ENCODE measurements at places on chromosomes 5 and 9.

GRCh38 chr9:4507306-4508130, 17.2 kb downstream of the SLC1A1 start:
- no peak for DNase-seq

DNA sequence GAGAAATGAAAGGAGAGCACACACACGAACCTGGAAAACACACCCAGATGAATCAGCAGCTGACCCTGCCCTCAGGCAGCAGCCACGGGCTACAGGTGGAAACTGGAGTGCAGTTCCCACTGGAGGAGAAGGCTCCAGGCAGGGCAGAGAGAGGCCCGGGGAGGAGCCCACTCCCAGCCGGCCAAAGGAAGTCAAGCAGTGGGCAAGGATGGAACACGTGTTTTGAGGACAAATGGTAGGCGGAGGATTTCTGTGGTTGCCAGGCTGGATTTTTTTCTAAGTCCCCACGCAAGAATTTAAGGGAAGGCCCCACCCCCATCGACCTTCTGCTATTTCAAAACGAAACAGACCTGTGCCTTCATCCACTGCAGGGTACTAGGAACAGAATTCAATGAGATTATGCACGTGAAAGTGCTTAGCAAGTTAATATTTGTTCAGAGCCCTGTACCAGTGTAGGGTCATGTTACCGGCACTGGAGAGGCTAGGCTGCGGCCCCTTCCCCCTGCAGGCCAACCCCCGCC, 6.8 kb downstream of the EPB41L4B start:
- DNase-seq: peak; percentile 70

- DNase-seq: no peak
Observed at GRCh38 chr9:34990908-34991606, 1.5 kb downstream of the DNAJB5 start.

DNA sequence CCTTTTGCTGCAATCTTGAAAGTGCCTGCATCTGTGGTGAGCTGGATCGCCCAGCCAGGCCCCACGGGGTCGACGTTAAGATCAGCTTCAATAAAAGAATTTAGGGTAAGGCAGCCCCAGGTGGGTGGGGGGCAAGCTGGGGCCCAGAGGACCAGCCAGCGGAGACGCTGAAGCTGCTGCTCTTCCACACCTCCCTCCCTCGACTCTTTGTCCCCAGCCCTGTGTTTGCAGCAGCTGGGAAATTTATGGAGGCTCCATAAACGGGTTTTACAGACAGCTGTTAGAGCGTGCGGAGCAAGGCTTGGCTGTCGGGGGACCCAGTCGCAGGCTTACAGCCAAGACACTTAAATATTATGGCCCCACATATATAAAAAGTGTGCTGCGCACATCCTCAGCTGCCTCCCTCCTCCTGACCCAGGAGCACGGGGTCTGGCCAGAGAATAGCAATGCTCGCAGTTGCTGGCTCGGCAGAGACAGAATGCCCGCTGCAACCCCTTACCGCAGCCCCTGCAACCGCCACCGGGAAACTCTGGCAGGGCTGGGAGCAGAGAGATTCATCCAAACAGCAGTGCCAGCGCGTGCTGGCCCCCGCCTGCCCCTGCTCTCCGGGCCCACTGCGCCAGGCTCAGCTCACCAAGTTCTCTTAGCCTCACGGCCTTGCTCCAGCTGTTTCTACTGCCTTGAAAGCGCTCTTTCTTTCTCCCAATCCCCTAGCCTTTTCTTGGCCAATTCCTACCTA, 28.4 kb upstream of the MVB12B start:
- no peak for DNase-seq

- no peak for DNase-seq
Observed at GRCh38 chr9:36165826-36166167, 3.4 kb upstream of the CCIN start.

- no peak for DNase-seq
Observed at GRCh38 chr5:73565969-73566547, 515 bp downstream of the UTP15 start.

- DNase-seq: no peak
Observed at GRCh38 chr5:169997798-169998197, 17.5 kb upstream of the INSYN2B start.

- DNase-seq: no peak
Observed at GRCh38 chr5:80389580-80389979, 18.3 kb upstream of the ZFYVE16 start.

GRCh38 chr9:36456480-36457065, 56.5 kb upstream of the RNF38 start:
- no peak for DNase-seq

- no peak for DNase-seq
Observed at GRCh38 chr9:17528859-17529258, 50.0 kb upstream of the SH3GL2 start.

DNA sequence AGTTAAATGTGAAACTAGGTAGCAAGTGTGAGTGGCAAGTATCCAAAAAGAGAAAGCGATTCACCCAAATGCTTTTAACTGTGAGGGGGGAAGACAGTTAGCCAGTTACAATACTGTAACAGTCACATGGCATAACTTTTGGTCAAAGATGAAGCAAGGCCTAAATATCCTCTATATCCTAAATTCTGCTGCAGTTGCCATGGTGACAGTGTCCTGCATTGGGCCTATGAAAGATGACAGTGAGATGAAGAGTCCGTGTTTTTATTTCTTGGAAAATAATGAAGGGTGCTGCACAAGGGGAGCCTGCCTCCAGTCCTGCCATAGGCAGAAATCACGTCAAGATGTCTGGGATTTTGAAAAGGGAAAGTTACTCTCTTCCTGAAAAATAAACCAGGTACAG, 534.6 kb downstream of the NTRK2 start:
- DNase-seq: no peak

DNA sequence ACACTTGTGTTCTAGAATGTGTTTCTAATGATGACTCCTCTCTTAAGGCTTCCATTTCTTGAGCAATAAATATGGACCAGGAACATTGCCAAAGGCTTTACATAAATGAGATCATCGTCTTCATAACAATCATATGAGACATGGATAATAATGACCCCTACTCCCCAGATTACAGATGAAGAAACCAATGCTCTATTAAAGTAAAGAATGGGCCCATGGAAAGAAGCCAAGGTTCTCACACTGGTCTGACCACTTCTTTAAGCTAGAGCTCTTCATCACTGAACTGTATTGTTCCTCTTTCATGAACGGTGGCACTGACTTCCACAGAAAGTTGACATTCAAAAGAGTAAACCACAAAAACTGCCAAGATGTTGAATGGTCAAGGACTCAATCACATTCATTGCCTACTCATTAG, 65.3 kb downstream of the MARCHF3 start:
- peak; percentile 69 for DNase-seq

- DNase-seq: no peak
Observed at GRCh38 chr5:169629847-169630548, 7.1 kb upstream of the DOCK2 start.

DNA sequence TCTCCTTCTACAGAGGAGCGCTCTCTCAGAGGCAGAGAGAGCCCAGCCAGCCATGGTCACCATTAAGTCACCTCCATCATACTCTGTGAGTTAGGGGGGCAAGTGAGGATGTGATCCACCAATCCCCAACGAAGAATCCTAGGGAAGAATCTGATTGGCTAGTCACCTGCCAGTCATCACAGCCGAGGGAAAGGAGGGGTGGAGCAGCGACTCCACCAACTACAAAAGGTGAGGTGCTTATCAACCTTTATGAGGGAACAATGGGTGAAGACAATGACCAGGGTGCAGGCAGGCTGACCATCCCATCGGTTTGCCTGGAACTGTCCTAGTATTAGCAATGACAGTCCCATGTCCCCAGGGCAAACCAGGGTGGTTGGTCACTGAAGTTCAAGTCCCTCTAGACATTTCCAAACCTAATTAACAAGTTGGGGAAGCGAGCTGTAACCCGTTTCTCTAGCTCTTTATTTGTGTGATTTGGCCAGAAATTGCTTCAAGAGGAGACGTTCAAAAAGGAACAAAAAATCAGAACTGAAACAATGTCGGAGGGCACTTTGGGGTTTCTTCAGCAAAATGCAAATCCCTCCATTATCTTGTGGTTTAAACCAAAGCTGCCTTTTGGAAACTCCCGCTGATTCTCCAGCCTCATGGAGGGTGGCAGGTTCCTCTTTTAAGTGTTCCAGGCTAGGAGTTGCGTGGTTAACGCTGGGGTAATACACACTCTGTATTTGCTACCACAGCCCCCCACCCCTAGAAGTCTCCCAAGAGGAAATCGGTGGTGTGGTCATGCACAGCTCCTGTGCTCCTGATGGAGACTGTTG, 18.8 kb upstream of the FCN1 start:
- no peak for DNase-seq

- no peak for DNase-seq
Observed at GRCh38 chr5:137440795-137441194, 58.3 kb downstream of the SPOCK1 start.

DNA sequence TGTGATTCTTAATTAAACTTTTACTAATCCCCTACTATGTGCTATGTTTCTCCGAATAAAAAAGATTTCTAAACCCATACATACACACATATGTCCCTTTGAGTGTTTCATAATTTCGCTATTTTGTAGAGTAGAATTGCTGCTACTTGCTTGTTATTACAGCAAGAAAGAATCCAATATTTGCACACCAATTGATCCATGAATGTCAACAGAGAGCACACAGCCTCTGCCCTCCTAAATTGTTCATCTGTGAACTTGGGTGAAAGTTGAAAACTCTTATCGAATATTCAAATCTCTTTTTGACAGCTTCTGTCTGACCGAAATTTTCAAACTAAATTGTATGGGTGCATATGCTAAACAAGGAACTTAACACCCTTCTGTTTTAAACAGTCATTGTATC, 83.4 kb upstream of the RASEF start:
- DNase-seq: no peak

DNA sequence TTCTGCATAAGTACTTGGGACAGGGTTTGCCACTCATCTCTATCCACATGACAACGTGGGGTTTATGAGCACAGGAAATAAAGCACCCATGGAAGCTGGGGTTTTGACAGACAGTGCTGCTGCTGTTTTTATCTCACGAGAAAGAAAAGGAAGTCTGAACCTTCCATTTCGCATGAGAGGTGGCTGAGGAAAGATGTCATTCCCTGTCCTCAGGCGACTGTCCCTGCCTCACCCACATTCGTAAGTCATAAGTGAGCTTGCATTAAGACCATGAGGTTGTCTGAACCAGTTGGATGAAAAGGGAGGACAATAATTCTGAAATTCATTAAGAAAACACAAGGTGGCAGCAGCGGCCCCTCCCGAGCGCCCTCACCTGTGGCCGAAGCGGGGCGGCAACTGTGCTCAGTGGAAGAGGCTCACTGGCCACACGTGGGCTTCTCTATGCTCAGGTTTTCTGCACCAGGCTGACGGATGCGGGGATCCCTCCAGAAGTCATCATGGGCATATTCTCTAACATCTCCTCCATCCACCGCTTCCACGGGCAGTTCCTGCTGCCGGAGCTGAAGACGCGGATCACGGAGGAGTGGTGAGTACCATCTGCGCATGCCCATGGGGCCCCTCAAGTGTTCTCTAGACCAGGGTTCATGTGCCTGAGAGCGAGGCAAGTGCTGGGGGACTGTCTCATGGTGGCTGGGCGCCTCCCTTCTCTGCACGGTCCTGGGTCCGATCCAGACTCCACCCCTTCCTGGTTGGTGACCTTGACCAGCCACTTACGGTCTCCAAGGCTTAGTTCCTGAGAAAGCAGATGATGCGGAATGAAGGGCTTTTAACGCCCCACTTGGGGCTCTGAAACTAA, 54.7 kb upstream of the SUSD3 start:
- peak; percentile 85 for DNase-seq

DNA sequence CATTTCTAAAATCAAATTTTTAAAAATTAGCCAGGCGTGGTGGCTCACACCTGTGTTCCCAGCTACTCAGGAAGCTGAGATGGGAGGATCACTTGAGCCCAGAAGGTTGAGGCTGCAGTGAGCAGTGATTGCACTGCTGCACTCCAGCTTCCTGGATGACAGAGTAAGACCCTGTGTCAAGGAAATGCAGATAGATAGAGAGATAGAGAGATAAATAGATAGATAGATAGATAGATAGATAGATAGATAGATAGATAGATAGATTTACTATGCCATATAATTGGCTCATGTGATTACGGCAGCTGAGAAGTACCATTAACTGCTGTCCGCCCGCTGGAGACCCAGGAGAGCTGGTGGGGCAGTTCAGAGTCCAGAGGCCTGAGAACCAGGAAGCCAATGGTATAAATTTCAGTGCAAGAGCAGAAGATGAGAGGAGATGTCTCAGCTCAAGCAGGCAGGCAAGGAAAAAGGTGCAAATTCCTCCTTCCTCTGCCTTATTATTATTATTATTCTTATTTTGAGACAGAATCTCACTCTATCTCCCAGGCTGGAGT, 13.0 kb upstream of the PTGES start:
- no peak for DNase-seq

- no peak for DNase-seq
Observed at GRCh38 chr5:1654786-1655495, 131.2 kb upstream of the LPCAT1 start.

GRCh38 chr9:25918761-25919160, 240.5 kb upstream of the TUSC1 start:
- DNase-seq: no peak

DNA sequence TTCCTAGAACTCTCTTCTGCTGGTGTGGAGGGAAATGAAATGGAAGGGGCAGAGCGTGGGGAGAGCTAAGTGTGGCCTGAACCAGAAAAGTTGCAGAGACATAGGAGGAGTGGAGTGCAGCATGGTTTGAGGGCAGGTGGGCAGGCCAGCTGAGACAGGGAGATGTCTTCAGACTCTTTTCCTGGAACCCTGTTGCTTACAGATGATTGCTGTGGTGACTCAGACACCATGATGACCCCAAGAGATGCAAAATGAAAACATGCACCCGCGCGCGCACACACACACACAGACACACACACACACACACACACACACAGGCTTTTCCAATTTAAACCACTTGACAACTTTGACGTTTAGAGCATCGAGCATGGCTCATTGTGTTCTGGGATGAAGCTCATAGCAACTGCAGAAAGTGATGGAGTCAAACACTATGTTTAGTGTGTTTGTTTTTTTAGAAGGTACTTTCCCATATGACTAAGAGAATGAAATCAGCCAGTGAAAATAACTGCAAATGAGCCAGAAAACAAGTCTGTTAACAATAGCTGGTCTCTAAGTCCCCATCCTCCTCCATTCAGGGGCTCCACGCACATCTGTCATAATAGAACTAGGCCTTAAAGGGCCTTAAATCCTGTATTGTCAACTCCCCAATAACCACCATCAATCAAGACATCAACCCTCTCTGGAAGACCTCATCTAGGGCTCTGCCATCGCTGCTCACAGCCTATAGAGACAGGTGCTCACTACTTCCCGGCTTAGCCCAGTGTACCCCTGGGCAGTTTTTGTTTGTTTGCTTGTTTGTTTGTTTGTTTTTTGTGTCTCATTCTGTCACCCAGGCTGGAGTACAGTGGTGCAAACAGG, 9.6 kb downstream of the TMOD1 start:
- no peak for DNase-seq

GRCh38 chr5:1285141-1285540, 9.7 kb downstream of the TERT start:
- DNase-seq: no peak

GRCh38 chr9:33800886-33801285, 5.5 kb downstream of the PRSS3 start:
- no peak for DNase-seq

GRCh38 chr5:175663186-175664184, 5.6 kb downstream of the HRH2 start:
- no peak for DNase-seq
